ENCODE measurements at places on chromosomes 2 and 18.
A peak's percentile ranks its signal among the peaks of the same experiment; 100 is the strongest.

DNA sequence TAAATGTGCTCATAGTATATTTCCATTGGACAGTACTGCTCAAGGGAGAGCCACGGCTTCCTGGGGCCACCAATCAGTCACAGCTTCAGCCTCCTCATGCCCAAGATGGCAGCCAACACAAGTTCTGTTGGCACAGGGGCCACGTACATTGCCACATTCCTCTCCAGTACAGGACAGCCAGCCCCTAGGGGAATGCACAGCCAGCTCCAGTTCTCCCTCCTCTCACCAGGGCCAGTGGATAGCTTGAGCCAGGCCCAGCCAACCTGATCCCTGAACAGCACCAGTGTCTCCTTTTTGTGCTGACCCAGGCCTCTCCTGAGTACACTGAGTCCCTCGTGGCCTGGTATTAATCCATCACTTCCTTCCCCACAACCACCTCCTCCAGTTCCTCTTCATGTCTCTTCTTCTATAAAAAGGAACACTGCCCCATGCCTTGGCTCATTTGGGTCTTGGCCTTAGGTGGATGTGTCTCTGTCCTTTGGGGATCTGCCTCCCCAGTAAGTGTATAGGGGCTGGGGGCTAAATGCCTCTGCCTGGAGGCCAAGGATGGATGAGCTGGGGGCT lies 168.7 kb downstream of the TNS1 start:
- no peaks in the 10 kb centered on the region for H3K36me3 ChIP-seq
- H3K4me3 ChIP-seq, result no peak overlapping the region

GRCh38 chr2:162382278-162382677 lies 38.3 kb downstream of the GCA start:
- no peaks in the 10 kb centered on the region for H3K4me1 ChIP-seq
- no peak overlapping the region for H3K27ac ChIP-seq
- no peak for DNase-seq
- peaks cover 96% of the 10 kb centered on the region for H3K27me3 ChIP-seq
- no peaks in the 10 kb centered on the region for H3K36me3 ChIP-seq

DNA sequence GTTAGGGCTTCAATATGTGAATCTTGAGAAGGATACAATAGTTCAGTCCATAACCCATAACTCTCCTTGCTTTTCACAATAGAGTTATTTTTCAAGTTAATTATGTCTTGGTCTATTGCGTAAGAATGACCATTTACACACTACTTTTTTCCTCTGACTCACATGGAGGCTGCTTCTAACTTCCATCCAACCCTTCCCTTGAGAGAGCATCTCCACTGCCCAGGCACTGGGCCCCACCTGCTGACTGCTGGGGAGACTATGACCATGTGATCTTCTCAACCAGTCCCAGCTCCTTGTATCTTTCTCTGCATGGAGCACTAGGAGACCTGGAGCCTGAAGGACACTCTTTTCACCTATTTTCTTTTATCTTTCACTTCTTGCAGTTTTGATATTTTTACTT lies 251.5 kb downstream of the GPD2 start:
- no peak overlapping the region for H3K27ac ChIP-seq
- H3K36me3 ChIP-seq, result peaks cover 10% of the 10 kb centered on the region
- H3K27me3 ChIP-seq, result no peaks in the 10 kb centered on the region
- peak; percentile 60 for DNase-seq

- no peaks in the 10 kb centered on the region for H3K27me3 ChIP-seq
- H3K4me1 ChIP-seq, result peaks cover 9% of the 10 kb centered on the region
- DNase-seq, result no peak
- no peaks in the 10 kb centered on the region for H3K36me3 ChIP-seq
- no peak overlapping the region for H3K4me3 ChIP-seq
- no peak overlapping the region for H3K27ac ChIP-seq
Measured at GRCh38 chr2:82340578-82341053, 2036.1 kb upstream of the LRRTM1 start.

DNA sequence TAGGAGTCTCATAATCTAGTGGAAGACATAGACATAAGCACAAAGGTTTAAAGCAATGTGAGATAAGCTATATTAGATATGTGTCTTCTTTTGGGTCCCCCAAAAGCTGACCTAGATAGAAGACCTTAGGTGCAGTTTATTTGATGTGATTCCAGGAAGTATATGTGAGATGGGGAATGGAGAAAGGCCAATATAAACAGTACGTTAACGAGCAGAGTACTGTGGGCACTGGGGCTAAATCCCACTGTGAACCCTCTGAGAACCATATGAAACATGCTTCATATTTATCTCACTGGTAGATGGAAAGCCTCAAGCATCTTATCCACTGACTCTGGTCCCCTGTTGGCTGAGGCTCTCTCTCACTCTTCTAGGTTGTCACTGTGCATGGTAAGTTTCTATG lies 62.6 kb upstream of the ZC3H15 start:
- DNase-seq, result no peak
- H3K4me1 ChIP-seq, result peaks cover 13% of the 10 kb centered on the region
- peaks cover 11% of the 10 kb centered on the region for H3K36me3 ChIP-seq
- H3K27me3 ChIP-seq, result no peaks in the 10 kb centered on the region
- no peak overlapping the region for H3K27ac ChIP-seq

DNA sequence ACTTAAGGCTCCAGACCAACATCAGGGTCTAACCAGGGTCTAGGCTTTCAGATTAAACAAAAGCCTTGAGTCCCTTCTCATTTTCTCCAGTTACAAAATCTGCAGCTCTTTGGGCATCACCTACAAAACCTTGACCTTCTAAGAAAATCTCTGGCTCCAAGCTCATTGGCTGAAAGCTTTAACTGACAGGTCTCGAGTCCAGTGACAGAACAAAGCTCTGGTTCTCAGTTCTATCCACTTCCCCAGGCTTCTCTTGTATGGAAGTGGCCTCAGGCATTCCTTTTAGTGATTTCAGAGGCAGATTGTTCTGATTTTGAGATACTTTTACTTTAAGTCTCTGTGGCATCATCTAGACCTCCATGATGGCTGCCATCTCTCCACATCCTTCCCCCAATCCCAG lies 11.3 kb downstream of the SIX2 start:
- no peak overlapping the region for H3K4me3 ChIP-seq
- no peak for DNase-seq
- H3K4me1 ChIP-seq, result no peaks in the 10 kb centered on the region
- H3K27ac ChIP-seq, result no peak overlapping the region
